Activated T-cell treated with anti-CD3 and anti-CD28 coated beads, Interleukin-2, amount 50 U/mL, for 24 hours (primary cell): ENCODE measurements at places on chromosomes 1 and 21.

DNA sequence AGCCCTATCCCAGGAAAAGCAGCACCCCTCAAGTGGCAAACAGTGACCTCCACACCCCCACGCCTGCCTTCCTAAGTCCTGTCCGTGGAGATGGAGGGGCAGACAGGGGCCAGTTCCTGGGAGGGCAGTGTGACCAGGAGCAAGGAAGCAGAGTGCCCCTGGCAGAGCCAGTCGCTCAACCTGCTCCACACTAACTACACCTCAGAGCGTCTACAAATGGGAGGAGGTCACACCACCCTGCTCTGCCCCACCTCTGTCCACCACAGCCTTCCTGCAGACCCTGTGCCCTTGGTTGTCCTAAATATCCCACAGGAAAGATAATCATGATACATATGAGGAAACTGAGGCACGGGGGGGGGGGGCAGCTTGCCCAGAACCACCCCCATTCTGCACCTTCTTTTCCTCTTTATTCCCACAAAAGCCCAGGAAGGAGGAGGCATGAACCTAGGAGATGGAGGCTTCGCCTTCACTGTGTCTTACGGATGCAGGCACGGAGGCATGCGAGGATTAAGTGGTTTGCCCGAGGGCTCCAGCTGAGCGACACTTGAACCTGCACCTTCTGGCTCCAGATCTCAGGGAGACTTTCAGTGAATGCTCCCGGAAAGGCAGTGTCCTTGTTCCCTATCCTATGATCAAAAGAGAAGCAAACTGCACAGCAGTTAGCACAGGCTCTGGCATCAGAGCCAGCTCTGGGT lies 42.7 kb upstream of the SELENON start:
- H3K4me1 ChIP-seq: peaks cover 31% of the 10 kb centered on the region
- H3K27me3 ChIP-seq: no peaks in the 10 kb centered on the region
- peaks cover 7% of the 10 kb centered on the region for H3K36me3 ChIP-seq

GRCh38 chr1:221271701-221272100 lies 392.5 kb downstream of the HLX start:
- peaks cover 12% of the 10 kb centered on the region for H3K27me3 ChIP-seq
- DNase-seq: no peak
- no peaks in the 10 kb centered on the region for H3K36me3 ChIP-seq
- H3K4me1 ChIP-seq: no peaks in the 10 kb centered on the region

DNA sequence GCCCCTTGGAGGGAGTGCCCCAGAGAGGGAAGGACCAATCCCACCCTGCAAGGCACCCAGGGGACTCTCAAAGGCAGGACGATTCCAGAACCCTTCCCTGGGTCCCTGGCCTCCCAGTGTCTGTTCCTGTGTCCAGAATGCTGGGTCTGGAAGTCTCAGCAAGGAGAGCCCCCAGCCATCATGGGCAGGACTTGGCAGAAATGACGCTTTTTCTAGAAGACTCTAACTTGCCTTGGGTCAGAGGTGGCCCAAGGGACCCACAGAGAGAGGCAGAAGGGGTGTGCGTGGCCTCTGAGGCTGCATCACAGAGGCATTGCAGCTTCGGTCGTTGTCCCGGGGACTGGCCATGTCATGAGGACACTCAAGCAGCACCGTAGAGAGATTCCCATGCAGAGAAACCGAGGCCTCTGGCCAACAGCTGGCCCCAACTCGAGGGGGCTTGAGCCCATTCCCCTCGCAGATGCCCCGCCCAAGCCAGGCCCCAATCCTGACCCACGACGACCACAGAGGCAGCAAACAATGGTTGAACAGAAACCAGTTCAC lies 57.8 kb downstream of the WNT9A start:
- no peaks in the 10 kb centered on the region for H3K27me3 ChIP-seq
- peaks cover 19% of the 10 kb centered on the region for H3K4me1 ChIP-seq
- no peak overlapping the region for H3K4me3 ChIP-seq
- H3K27ac ChIP-seq: no peak overlapping the region
- no peak for DNase-seq
- H3K36me3 ChIP-seq: no peaks in the 10 kb centered on the region

GRCh38 chr1:231814021-231814420 lies 187.4 kb downstream of the DISC1 start:
- H3K4me1 ChIP-seq: no peaks in the 10 kb centered on the region
- H3K27ac ChIP-seq: no peak overlapping the region
- peaks cover 22% of the 10 kb centered on the region for H3K36me3 ChIP-seq

- H3K4me1 ChIP-seq: peaks cover 21% of the 10 kb centered on the region
- no peaks in the 10 kb centered on the region for H3K27me3 ChIP-seq
- H3K27ac ChIP-seq: no peak overlapping the region
- peaks cover 8% of the 10 kb centered on the region for H3K36me3 ChIP-seq
- H3K4me3 ChIP-seq: no peak overlapping the region
Observed at GRCh38 chr1:17012775-17013490, 1.2 kb upstream of the ATP13A2 start.

- DNase-seq: no peak
- no peaks in the 10 kb centered on the region for H3K4me1 ChIP-seq
- no peak overlapping the region for H3K4me3 ChIP-seq
- H3K27me3 ChIP-seq: peaks cover 15% of the 10 kb centered on the region
- no peak overlapping the region for H3K27ac ChIP-seq
- no peaks in the 10 kb centered on the region for H3K36me3 ChIP-seq
Observed at GRCh38 chr1:245298781-245299180, 144.0 kb downstream of the KIF26B start.
